Hematopoietic multipotent progenitor cell (in vitro differentiated cells): ENCODE measurements at places on chromosomes 11 and 22.

DNA sequence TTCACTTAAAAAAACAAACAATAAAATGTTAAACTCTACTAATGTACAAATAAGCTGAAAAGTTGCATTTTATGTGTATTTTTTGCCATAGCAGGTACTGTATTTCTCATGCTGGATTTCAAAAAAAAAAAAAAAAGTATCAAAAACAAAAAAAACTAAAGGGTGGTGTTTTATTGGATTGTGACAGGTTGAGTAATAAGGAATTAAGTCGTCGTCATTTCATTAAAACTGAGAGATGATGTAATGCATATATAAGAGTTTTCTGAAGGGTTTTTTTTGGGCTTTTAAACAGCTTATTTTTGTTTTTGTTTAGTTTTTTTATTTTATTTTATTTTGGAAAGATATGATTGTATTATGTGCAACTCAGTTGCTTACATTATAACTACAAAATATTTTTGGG lies 10.9 kb upstream of the ADSL start:
- no peak for DNase-seq

DNA sequence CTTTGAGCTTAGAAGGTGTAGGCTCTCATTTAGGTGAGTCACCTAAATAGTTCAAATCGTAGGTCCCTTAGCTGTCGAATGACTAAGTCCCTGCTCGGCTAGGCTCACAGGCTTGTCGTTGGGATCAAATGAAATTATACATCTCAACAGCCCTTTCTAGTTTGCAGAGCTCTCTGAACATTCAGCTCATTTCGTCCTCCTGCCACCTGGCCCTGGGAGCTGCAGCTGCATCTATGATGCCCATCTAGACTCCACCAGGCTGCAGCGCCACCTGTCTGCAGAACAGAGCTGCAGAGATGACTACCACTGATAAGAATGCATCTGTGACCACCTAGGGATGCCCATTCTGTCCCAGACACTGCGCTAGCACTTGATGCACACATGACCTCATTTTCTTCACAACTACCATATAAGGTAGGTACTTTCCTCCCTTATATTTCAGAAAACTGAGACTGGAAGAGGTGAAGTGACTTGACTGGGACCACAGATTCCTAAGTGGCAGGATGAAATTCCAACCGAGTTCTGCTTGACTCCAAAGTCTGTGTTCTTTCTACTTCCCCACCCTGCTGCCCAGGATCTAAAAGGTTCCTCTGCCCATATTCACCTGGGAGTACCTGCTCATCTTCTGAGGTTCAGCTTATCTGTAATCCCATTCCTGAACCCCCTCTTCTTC lies 141.1 kb upstream of the NARS2 start:
- no peak for DNase-seq

DNA sequence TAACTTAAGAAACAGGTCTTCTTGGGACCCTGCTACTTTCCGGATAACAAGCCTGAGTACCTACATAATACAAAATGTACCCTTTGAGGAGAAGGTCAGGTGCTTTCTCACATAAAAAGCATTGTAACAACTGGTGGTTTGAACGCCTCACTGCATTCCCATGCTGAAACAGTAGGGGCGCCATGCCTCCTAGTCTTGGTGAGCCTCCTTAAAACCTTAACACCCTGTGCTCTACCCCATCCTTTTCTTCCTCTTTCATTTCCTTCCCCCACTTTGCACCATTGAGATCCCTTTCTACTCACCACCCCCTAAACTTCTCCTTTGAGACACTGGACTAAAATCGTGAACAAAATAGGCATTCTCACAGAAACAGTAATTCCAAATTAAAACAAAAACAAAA lies 729.3 kb downstream of the NTM start:
- DNase-seq = no peak

DNA sequence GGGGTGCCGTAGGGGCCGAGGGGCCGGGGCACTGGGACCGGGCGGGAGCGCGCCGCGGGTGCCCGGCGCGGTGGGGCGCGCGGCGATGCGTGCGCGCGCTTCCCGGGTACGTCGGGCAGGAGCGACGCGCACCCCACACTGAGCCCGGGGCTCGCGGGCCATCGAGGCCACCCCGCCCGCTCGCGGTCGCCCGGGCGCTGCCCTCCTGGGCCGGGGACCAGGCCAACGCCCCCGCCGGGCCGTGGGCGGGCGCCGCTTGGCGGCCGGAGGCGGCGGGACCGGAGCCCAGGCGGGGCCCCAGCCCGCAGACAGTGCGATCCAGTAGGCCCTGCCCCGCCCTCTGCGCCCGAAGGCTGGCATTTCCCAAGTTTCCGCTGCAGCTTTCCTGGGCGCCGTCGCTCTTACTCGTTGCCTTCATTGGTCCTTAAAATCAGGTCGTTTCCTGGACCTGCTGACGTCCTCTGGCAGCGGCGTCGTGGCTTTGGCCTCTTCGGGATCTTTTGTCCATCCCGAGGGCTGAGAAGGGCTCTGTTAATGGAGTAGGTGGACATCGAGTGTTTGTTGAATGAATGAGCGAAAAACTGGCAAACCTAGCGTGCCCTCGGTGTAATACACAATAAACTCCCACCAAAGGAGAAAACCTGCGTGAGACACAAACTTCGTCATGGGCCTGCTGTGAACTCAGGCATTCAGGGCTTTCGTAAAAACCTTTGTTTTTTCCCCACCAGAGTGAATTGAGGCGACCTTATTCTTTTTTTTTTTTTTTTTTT lies 638 bp downstream of the PARVA start:
- no peak for DNase-seq
